Cerebellar nuclear complex (tissue), 1 donor: ENCODE measurements at places on chromosomes 13 and 19.

GRCh38 chr19:41457241-41457640 is 14.3 kb downstream of the ERICH4 start:
- no peak for DNase-seq

DNA sequence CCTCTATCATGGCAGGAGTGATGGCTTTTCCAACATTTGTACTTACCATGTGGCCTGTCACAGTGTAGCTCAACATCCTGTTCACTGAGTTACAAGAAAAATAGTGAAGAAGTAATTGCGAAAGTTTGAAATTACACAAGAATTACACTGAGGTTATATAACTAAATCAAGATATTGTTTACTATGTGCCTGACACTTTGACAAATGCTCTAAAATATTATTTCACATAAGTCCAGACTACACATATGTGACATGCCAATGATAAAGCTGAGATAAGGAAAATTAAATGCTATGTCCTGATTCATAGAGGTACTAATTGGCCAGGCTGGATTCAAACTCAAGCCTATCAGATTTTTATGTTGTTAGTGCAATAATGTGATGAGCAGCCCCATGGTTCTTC is 451.7 kb downstream of the PCDH9 start:
- DNase-seq, result no peak

DNA sequence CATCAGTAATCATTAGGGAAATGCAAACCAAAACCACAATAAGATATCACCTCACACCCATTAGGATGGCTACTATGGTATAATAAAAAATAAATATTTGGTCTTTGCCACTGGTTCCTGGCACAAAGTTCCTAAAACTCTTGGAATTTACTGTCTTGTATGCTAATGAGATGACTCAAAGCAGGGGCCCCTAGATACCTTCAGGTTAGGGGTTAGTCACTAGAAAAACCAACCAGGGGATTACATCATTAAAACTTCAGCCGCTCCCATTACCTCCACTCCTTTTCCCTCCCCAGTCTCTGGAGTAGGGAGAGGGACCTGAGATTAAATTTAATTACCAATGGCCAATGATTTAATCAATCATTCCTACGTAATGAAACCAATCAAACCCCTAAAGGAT is 49.6 kb downstream of the THSD1 start:
- no peak for DNase-seq

DNA sequence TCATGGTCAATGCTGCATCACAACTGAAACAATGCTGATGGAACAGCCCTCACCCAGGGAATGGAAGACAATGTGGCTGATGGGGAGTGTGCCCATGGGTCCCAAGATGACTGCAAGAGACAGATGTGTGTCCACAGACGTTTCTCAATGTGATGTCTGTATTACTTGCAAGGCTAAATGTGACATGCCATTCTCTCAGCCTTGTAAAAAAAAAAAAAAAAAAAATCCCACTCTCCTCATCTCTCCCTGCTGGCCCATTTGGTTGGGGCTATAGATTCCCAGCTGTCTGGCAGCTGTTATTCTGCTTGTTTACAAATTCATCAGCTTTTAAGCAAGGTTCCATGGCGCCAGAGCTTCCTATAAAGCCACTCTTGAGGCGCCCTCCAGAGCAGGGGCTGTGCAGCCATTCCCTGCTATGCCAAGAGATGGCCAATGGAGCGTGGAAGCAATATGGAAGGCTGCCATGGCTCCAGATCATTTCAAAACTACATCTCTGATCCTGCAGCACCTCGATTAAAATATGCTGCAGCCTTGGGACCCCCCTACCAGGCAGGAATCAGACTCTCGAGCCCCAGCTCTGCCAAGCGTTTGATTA is 294.8 kb downstream of the FOXO1 start:
- DNase-seq, result no peak

DNA sequence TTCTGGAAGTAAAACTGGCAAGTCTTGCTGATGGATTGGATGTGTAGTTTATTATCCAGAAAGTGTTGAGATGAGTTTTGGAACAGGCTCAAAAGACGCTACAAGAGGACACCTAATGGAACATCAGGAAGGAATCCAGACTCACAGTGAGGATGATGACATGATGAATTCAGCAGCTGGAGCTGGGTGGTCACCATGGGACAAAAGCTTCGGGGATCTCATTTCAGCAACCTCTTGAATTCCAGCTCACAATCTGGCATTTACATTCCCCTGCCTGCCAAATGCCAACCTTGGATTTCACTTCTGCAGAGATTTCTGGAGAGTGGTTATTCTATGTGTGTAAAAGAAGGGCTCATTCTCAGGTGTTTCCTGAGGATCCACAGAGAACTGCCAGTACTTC is 288.0 kb upstream of the TMTC4 start:
- DNase-seq, result no peak

- DNase-seq, result no peak
Observed at GRCh38 chr19:14830702-14831101, 4.3 kb downstream of the OR7A5 start.

DNA sequence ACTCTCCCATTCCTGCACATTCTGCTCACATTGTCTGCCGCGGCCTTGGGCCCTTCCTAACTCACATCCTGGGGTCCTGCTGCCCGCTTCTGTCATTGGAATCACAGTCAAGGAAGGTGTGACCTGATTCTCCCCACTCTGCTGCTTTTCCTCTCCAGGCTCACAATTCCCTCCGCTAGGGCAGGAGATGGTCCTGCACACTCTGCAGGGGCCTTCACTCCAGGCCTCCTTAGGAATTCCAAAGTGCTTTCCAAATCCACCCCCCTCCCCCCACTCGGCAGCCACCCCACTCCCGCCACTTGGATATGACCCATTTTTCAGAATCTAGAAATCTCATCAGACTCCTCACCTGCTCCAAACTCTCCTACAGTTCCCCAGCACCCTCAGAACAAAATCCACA is 3.1 kb upstream of the SLC5A5 start:
- DNase-seq, result no peak

- no peak for DNase-seq
Observed at GRCh38 chr19:52142001-52142595, 2.4 kb upstream of the ZNF616 start.

- no peak for DNase-seq
Observed at GRCh38 chr19:27885359-27885758, 1327.6 kb downstream of the UQCRFS1 start.
